ENCODE measurements at places on chromosomes 12 and 14.

DNA sequence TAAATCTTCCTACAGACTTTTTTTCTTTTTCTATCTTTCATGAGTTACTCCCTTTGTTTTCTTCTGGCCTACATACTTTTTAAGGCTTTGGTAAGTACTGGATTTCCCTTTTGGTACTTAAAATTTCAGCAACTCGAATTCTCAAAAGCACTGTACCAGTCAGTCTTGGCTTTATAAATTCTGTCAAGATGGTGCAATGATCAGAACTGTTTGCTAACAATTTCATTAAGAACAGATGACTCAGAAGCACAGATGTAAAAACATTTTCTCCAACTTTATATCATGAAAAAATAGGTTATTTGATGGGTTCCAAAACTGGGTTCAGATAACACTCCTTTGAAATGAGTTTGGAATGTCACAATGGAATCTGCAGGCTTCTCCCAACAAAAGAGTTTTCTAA is 1961.8 kb upstream of the FLRT2 start:
- DNase-seq = no peak

DNA sequence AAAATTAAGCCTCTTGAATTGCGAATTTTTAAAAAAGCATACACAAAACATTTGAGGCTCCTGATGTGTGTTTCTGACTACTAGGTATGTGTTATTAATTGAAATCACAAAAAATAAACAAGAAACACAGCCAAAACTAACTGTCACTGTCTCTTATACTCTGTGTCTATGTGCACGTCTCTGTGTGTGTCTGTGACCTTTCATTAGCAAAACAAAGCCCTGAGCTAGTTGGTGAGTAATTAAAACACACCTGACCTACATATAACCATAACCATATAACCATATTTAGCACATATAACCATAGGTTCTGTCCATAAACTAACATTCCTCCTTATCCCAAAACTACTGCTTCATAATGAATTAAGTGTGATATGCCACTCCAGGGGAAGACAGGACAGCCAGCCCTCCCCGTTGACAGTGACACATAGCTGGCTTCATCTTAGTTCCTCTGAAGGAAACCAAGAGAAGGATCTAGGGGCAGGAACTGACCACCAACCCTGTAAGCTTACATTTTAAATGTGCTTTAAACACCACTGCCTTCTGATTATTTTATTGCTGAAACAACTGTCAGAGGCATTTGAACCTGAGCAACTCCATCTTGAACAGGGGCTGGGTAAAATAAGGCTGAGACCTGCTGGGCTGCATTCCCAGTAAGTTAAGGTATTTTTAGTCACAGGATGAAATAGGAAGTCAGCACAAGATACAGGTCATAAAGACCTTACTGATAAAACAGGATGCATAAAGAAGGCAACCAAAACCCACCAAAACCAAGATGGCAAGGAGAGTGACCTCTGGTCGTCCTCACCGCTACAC is 106.7 kb downstream of the PPP2R5E start:
- no peak for DNase-seq

GRCh38 chr14:75369506-75369905 is 58.3 kb upstream of the JDP2 start:
- no peak for DNase-seq

GRCh38 chr14:91927191-91927590 is 20.3 kb downstream of the FBLN5 start:
- DNase-seq = no peak

GRCh38 chr14:54603362-54603761 is 36.4 kb downstream of the SAMD4A start:
- no peak for DNase-seq

GRCh38 chr12:20458011-20458410 is 89.7 kb downstream of the PDE3A start:
- no peak for DNase-seq

- DNase-seq = no peak
Observed at GRCh38 chr12:114628199-114628598, 55.8 kb downstream of the TBX3 start.

DNA sequence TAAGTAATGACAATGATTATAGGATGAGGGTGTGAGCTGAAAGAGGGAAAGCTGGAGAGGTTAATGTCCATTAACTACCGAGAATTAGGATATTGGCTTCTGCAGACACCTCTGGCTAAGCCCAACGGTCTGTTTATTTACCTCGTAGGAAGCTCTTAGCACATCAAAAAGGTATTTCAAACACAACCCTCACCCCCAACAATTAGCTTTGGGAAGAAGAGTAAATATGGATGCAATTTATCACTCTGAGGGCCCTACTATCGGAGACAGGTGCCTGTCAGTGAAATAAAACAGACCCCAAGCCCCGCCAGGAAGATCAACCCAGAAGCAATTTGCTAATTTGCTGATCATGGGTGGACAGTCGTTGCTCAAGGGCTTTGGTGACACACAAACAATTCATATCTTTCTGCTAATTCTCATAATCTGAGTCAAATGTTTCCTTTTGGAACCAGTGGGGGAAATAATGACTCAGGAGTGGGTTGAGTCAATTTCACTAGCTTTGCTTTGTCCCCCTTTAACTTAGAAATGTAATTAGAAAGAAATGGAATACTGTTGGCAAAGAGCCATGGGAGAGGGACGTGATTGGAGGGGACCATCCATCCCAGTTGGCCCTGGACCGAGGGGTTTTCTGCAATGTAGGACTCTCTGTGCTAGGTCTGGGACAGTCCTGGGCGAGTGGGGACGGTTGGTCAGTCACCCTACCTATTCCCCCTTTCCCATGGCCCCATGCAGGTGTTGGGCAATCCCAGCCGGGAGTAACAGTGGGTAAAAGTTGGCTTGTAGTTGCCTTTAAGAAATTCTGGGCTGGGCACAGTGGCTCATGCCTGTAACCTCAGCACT is 99.1 kb upstream of the MED13L start:
- DNase-seq = no peak
